Kasumi-1 (cell line): ENCODE measurements at places on chromosomes 6 and 20.

GRCh38 chr6:90249458-90249857 is 47.2 kb downstream of the BACH2 start:
- DNase-seq = no peak

DNA sequence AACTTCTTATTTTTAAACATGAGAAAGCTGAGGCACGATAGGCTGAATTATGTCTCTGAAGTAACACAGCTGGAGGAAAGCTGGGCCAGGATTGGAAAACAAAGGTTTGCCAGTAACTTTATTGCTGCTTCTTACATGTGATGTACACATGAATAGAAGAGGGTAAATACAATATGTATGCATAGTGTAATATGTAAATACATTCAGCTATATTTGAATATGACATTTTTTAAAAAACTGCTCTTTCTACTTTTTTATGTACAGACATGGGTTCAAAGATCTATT is 90.2 kb downstream of the ADTRP start:
- DNase-seq = no peak

DNA sequence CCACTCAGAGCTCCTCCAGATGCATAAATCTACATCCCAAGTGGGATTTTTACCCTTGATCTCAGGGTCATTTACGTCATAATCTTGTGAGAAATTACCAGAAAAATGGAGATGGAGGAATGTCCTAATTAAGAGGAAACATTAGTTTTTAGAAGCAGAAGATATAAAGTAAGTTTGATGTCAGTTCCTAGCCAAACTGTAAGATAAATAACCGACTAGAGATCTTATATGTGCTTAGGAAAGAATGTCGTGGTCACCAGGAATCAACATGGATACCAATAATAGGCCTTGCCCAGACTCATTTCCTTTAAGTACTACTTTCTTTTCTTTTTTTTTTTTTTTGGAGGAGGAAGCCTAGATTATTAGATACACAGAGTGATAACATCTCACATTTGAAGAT is 186.9 kb downstream of the UTRN start:
- no peak for DNase-seq

DNA sequence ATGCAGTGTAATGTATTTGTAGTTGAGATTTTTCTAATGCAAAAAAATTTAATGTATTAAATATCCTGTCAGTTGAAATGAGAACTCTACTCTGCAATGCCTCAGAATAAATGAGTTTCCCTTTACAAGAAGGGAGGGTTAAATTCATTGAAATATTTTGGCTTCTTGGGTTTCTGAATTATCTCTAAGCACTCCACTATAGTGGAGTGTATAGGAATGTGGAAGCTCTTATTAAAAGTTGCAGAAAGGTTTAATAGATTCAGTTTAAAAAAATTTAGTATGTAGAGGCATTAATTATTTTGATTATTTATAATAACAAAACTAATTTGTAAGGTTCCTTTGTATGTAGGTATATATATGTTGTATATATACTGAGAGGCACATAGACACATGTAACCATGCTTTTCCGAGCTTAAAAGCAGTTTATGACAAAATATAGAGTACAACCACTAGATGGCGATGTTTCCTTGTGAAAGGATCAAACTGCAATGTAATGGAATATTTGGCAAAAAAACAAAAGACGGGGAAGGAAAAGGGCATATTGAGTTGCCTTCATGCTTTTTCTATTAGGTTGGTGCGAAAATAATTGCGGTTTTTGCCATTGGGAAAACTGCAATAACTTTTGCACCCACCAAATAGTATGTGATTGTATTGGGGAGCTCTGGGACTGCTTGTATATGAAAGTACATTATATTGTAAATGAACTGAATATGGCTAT is 144.2 kb downstream of the MYO6 start:
- DNase-seq = peak; percentile 67

DNA sequence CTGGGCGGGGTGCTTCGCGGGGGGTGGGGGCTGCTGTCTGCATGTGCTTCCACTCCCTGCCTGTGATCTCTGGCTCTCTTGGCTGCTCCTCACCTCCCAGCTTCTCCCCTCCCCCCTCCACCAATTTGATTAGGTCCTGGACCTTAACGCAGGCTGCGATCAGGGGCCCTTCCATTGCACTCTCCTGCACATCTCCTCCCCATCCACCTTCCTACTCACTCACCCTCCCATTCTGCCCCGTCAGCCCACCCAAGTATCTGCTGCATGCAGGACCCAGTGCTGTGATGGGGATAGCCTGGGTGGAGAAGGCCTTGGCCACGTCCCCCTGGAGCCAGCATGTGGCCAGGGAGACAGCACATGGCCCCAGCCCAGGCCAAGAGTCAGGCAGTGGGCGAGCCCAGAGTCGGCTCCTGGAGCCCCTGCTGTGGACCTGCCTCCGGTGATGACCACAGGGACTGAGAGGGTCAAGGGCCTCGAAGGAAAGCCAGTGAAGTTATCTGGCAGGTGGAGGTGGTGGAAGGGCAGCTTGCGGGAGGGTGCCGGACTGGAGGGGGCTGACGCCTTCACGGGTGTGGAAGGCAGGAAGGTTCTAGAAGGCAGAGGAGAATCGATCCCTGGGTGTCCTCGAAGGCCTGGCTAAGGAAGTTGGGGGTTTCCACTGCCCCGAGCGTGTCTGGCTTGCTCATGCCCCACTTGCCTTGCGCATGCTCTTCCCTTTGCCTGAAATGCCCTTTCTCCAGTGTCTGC is 40.7 kb downstream of the SRC start:
- no peak for DNase-seq
